ENCODE measurements at places on chromosomes 5 and 9. TPM values are rescaled to one million over a fixed set of nuclear protein-coding genes. Genes with fewer than 3 reads are reported as not detected.
A peak's percentile ranks its signal among the peaks of the same experiment; 100 is the strongest.

NKD2 gene
- 12.8 TPM for total RNA-seq

DNA sequence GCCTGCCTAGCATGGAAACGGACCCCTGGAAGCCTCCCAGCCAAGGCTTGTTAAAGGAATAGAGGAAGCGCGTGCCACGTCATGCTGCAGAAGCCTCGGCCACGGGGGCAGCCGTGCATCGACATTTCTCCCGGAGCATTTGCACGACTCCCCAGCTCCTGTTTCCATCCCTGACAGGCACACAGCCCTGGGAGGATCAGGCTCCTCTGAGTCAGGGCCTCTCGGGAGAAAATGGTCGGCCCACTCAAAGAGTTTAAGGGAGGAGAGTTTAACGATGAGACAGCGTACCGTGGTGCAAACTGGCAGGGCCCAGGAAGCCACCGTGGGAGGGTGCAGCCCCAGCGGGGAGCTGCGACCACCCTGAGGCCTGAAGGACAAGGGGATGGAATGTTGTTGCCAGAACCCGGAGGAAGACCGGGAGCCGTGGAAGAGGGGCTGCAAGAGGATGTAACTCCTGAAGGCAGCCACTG, 213.6 kb downstream of the PAX5 start:
- H3K4me3 ChIP-seq, result no peak overlapping the region
- H3K4me1 ChIP-seq, result peaks cover 34% of the 10 kb centered on the region
- H3K36me3 ChIP-seq, result no peaks in the 10 kb centered on the region
- H3K27ac ChIP-seq, result no peak overlapping the region

DNA sequence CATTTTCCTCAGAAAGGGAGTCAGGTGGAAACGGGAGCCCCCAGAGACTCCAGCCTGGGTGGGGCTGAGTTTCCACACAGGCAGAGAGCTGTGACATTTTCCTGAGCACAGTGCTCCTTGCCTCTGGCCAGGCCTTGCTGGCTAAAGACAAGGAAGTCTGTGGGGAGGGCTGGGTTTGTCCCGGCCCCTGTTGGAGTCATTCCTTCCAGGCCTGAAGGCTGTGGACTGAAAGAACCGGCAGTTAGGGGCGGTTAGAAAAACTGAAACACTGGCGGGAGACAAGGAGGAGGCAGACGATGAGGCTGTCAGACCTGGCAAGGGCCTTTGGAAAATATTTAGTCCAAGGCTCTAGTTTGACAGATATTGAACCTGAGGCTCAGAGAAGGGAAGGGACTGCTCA, 29.9 kb downstream of the COL15A1 start:
- H3K36me3 ChIP-seq, result no peaks in the 10 kb centered on the region
- H3K27me3 ChIP-seq, result peaks cover 33% of the 10 kb centered on the region
- no peak for DNase-seq
- peaks cover 50% of the 10 kb centered on the region for H3K4me1 ChIP-seq

GRCh38 chr9:69649566-69650250, 22.5 kb downstream of the APBA1 start:
- H3K27ac ChIP-seq, result no peak overlapping the region
- no peak for DNase-seq
- H3K4me1 ChIP-seq, result no peaks in the 10 kb centered on the region
- H3K4me3 ChIP-seq, result no peak overlapping the region
- H3K36me3 ChIP-seq, result no peaks in the 10 kb centered on the region

DNA sequence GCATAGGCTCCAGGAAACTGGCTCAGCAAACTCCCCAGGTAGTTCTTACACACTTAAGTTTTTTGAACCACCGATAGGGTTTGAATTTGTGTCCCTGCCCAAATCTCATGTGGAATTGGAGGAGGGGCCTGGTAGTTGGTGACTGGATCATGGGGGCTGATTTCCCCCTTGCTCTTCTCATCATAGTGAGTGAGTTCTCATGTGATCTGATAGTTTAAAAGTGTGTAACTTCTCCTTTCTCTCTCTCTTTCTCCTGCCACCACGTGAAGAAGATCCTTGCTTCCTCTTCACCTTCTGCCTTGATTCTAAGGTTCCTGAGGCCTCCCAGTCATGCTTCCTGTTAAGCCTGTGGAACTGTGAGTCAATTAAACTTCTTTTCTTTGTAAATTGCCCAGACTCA, 22.4 kb upstream of the HACD4 start:
- H3K4me3 ChIP-seq, result no peak overlapping the region
- DNase-seq, result no peak
- H3K27ac ChIP-seq, result no peak overlapping the region
- peaks cover 2% of the 10 kb centered on the region for H3K4me1 ChIP-seq

GRCh38 chr9:14321517-14322130, 7.7 kb upstream of the NFIB start:
- no peak for DNase-seq
- H3K4me1 ChIP-seq, result peaks cover 63% of the 10 kb centered on the region
- H3K4me3 ChIP-seq, result peak overlapping the region; percentile 84
- H3K27ac ChIP-seq, result peak overlapping the region; percentile 97
- H3K36me3 ChIP-seq, result no peaks in the 10 kb centered on the region

PALM2AKAP2 gene
- total RNA-seq, result 7.0 TPM

DNA sequence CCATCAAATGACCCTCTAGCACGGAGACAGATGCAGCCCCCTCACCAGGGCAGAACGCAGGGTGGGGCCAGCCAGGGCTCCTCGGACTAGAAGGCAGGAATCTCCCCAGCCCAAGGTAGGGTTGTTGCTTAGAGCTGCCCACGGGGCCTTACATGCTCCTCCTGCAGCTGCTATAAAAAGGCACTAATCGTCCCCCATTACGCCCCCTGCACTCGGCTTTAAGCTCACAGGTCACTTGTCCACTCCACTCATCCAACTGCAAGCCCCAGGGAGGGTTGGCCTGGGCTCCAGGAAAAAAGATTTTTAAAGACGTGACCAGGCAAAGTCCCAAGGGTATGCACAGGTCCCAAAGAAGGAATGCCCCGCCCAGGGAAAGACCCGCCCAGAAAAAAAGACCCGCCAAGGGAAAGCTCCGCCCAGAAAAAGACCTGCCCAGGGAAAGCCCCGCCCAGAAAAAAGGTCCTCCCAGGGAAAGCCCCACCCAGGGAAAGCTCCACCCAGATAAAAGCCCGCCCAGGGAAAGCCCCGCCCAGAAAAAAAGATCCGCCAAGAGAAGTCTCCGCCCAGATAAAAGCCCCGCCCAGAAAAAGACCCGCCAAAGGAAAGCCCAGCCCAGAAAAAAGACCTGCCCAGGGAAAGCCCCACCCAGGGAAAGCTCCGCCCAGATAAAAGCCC, 11.1 kb downstream of the GRIN1 start:
- peaks cover 9% of the 10 kb centered on the region for H3K27me3 ChIP-seq
- no peaks in the 10 kb centered on the region for H3K36me3 ChIP-seq
- no peaks in the 10 kb centered on the region for H3K4me1 ChIP-seq
- H3K4me3 ChIP-seq, result no peak overlapping the region

GRCh38 chr5:128965011-128965637, at the start of gene SLC27A6:
Gene SLC27A6 (plus strand): TSS chr5:128965488. CDS start chr5:128966138, 650 bp downstream.
- H3K27me3 ChIP-seq, result peaks cover 40% of the 10 kb centered on the region
- no peak within 1 kb of the TSS for H3K27ac ChIP-seq
- peaks cover 19% of the 10 kb centered on the region for H3K4me1 ChIP-seq
- DNase-seq, result peak; percentile 66
- H3K36me3 ChIP-seq, result peaks cover 8% of the 10 kb centered on the region
- H3K4me3 ChIP-seq, result peak within 1 kb of the TSS; percentile 69

GRCh38 chr5:40401284-40402006, 278.3 kb upstream of the PTGER4 start:
- H3K27ac ChIP-seq, result no peak overlapping the region
- no peaks in the 10 kb centered on the region for H3K27me3 ChIP-seq
- DNase-seq, result no peak
- H3K4me3 ChIP-seq, result no peak overlapping the region

- H3K36me3 ChIP-seq, result no peaks in the 10 kb centered on the region
- no peak for DNase-seq
- H3K27ac ChIP-seq, result no peak overlapping the region
- H3K4me1 ChIP-seq, result peaks cover 13% of the 10 kb centered on the region
- H3K4me3 ChIP-seq, result no peak overlapping the region
- H3K27me3 ChIP-seq, result no peaks in the 10 kb centered on the region
These were observed 21.4 kb upstream of the SPARC start for GRCh38 chr5:151708126-151708525.

PCDHB10 gene
- 1.7 TPM for total RNA-seq

DNA sequence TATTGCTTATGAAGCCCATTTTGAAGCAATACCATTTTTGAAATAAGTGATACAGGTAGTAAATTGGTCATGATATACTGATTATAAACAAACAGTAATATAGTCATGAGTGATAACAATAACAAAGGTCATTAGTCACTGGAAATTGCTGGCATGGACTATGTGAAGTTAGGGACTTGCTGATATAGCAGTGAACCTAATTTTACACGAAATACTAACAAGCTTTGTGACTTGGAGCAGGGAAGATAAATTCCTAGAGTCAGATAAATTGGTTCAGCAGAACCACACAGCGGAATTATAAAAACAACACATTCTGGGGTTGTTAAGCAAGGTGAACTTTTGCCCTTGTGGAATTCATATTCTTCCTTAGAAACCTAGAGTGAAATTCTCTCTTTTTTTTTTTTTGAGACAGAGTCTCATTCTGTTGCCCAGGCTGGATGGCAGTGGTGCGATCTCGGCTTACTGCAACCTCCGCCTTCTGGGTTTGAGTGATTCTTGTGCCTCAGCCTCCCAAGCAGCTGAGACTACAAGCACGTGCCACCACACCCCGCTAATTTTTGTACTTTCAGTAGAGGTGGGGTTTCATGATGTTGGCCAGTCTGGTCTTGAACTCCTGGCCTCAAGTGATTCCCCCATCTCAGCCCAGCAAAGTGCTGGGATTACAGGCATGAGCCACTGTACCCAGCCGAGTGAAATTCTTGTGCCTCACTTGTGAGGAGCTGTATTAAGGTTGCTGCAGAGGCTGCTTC, 6.0 kb downstream of the UGCG start:
- H3K27ac ChIP-seq, result no peak overlapping the region
- no peaks in the 10 kb centered on the region for H3K27me3 ChIP-seq
- peaks cover 14% of the 10 kb centered on the region for H3K4me1 ChIP-seq

- H3K27me3 ChIP-seq, result no peaks in the 10 kb centered on the region
- no peaks in the 10 kb centered on the region for H3K36me3 ChIP-seq
- no peak for DNase-seq
- 0 out of 2 replicates have a peak, but pooled peaks cover 3% of the 10 kb centered on the region for H3K4me1 ChIP-seq
These were observed 73.0 kb upstream of the AGXT2 start for GRCh38 chr5:35120715-35121114.

AIF1L gene
- total RNA-seq, result 106 TPM

PCDHGA12 gene
- 2.1 TPM for total RNA-seq

DNA sequence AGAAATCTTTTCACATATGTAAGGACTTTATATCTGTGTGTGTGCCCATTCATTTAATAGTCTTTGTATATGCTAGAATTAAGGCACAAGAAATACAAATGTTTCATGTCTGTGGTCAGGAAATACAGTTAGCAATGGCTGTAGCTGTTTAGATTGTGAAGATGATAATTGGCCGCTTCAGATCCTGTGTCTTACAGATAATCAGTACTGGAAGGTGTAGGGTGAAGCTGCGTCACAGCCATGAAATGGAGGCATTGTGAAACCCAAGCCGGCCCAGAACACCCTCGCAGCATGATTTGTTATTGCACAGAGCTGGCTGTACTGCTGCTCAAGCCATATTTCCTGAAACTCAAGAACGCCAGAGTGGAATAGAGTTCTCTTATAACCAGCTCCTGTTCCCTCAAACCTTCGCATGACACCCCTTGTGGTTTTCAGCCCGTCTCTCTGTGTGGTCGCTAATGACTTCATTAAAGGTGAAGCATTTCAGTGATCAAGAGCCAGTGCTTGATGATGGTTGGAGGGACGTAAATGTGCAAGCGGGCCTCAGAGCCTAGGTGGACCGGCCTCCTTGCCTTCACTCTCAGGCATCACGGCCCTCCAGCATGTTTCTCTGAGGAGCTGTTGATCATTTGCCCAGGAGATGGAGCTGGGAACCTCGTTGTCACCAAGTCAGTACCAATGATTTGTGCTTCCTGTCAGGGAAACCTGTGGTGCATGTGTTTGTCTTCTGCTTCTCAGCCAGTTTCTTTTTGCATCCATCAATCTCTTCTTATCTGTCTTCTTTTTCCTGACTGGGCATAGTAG, 80.1 kb downstream of the F2RL2 start:
- peak overlapping the region; percentile 24 for H3K27ac ChIP-seq
- H3K4me1 ChIP-seq, result peaks cover 51% of the 10 kb centered on the region
- H3K4me3 ChIP-seq, result no peak overlapping the region
- no peaks in the 10 kb centered on the region for H3K36me3 ChIP-seq

DNA sequence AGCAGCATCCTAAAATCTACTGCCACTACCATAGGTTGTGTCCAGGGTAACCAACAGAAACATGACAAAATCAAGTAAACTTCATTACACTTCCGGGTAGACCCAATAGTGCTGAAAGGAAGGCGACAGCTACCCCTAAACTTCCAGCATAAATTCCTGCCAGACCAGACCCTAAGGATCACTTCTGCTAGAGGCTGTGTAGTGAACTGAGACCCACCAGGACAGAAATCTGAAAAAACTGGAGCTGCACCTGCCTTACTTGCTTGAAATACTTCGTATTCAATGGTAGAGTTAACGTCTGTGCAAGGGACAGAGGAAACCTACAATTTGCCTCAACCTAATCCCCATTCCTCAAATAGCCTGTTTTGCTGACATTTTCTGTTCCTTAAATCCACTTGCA, 1.0 kb upstream of the SECISBP2 start:
- peak overlapping the region; percentile 97 for H3K27ac ChIP-seq
- peak overlapping the region; percentile 90 for H3K4me3 ChIP-seq
- no peaks in the 10 kb centered on the region for H3K27me3 ChIP-seq
- peaks cover 73% of the 10 kb centered on the region for H3K36me3 ChIP-seq

- no peaks in the 10 kb centered on the region for H3K27me3 ChIP-seq
- peak overlapping the region; percentile 15 for H3K27ac ChIP-seq
- no peak for DNase-seq
- peaks cover 54% of the 10 kb centered on the region for H3K4me1 ChIP-seq
- no peak overlapping the region for H3K4me3 ChIP-seq
These were observed 15.1 kb downstream of the AUH start for GRCh38 chr9:91346644-91347043.

DNA sequence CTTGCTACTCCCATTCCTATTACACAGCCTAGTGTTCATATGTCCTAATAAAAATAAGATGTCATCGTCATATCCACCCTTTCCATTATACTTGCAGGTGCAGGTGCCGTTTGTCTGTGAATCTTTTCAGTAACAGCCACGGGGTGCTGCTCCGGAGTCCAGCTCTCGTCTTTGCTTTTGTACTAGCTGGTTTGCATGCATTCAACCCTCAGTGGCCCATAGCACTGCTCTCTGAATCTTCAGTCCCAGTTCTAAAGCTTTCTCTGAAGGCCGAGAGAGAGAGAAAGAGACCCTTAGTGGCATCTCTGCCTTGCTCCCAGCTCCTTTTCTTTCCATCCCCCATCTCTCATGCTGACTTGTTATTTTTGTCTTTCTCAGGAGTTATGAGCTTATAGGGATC, 468.5 kb downstream of the TMEM232 start:
- no peak overlapping the region for H3K4me3 ChIP-seq
- no peaks in the 10 kb centered on the region for H3K36me3 ChIP-seq
- H3K4me1 ChIP-seq, result peaks cover 29% of the 10 kb centered on the region
- no peak for DNase-seq
- H3K27me3 ChIP-seq, result no peaks in the 10 kb centered on the region
- H3K27ac ChIP-seq, result no peak overlapping the region
